ENCODE measurements at places on chromosomes 16 and 17.

DNA sequence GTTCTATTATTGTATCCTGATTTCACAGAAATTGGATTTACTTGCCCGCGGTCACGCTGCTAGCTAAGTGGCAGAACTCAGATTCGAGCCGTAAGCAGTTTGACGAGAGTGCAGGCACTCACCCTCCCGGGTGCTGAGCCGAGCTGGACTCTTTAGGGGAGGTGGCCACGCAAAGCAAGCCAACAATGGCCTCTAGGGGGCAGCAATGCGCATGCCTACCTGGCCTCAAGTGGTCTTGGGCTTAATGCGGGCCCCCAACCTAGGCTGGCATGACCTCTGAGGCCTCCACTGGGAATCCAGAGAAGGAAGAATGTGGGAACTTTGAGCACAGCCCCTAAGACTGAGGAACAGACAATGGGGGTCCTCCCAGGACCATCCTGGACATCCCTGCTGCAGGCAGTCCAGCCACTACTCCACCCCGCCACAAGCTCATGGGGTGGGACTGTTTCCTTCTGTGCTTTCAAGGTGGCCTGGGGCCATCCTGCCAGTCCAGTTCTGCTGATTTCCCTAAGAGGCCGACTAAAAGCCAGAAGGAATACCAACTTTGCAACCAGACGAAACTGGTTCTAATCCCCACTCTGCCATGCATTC is 276.5 kb downstream of the XYLT1 start:
- DNase-seq, result peak; percentile 59

GRCh38 chr17:37051833-37052232 is 103.1 kb downstream of the AATF start:
- no peak for DNase-seq

DNA sequence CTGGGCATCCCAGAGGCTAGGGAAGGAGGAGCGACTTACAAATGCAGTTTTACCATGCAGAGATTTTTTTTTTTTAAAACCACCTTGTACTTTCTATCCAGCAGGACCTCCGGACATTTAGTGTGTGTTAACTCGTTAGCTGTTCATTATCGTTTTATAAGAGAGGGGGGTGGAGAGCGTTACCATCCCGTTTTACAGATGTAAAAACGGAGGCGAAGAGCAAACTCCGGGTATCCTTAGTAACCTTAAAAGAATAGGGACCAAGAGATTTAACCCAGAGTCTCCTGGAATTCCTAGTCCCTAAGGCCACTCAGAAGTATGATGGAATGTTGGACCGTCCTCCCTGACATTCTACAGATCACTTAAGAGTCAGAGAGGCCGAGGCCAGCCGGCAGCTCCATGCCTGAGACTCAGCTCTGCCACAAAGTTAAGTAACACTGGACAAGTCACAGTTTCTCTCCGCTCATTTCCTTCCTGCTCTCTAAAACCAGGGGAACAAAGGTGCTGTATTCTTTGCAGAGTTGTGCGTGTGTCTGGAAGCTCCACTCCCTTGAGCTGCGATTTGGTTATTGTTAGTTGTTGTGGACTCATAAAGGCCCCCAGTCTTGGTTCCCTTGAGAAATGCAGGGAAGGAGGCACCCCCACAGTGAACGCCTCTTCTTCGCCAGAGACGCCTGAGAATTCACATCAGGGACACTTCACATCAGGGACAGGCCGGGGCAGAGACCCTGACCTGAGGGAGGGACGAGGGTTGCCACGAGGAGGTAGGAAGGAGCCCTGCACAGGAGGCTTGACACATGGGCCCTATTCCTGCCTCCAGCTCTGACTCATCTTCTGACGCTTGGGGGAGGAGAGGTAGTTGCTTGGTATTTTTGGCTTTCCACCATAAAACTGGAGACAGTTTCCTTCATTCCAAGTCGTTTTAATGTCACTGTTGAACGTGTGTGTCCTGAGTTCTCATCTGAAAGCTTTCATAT is 1.2 kb downstream of the DUSP14 start:
- DNase-seq, result peak; percentile 20

DNA sequence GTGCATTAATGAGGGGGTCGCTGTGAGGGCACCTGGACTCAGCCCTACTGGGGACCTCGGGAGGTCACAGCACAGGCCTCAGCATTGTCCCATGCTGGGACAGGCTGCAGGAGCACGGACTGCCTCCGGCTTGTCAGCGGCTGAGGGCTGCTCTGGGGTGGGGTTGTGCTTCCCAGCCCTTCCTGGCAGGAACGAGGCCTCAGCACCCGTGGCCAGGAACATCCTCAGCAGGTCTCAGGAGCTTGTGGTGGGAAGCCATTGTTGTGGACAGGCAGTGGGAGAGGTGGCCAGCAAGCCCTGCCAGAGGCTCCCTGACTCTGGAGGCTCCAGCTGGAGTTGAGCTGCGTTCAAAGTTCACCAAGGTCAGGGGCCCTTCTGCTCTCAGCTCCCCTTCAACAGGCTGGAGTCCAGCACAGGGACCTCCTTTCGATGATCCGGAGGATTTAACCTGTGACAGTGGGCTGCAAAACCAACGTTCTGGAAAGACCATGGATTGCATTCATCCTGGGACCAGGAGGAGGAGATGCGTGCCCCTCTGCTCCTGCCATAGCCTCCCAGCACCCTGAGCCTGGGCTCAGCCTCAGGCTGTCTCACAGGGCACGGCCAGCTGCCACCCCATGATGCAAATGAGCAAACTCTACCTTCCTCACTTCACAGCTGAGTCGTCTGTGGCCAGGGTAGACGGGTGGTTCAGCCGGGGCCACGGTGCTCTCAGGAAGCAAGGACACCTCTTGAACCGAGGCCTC is 32.6 kb downstream of the FOXL1 start:
- DNase-seq, result no peak

GRCh38 chr17:81556863-81557262 is 4.7 kb upstream of the FAAP100 start:
- DNase-seq, result no peak

DNA sequence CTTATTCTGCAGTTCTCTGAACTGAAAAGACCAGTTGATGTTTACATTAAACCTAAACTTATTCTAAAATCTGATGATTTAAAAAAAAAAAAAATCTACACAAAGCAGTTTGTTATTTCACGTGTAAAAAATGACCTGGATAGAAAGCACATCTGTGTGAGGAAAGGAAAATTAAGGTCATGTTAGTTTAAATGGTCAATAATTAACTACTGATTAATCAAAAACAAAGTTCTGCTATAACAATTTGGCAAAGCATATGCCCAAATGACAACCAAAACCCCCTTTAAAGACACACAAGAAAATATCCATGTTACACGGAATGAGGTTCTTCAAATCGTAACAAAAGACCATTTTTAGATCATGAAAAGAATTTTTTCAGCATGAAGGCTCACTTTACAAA is 30.4 kb downstream of the CACNG1 start:
- DNase-seq, result no peak

DNA sequence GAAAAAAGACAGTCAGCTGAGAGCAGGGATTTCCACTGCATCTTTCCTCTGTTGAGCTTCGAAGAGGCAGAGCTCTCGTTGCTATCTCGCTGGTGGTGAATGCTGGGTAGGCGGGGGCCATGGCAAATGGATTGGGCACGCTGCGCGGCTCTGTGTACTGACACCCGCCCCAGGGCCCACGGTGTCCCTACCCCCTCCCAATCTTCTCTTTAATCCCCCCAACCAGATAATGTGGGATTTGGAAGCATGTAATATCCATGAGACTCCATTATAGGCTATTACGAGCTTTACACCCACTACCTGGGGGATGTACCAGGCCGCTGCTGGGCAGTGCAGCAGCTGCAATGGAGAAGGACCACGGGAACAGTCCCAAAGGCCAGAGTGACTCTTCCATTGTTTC is 8.3 kb downstream of the PIPOX start:
- DNase-seq, result no peak

GRCh38 chr16:20214401-20214800 is 112.9 kb downstream of the GP2 start:
- DNase-seq, result no peak

DNA sequence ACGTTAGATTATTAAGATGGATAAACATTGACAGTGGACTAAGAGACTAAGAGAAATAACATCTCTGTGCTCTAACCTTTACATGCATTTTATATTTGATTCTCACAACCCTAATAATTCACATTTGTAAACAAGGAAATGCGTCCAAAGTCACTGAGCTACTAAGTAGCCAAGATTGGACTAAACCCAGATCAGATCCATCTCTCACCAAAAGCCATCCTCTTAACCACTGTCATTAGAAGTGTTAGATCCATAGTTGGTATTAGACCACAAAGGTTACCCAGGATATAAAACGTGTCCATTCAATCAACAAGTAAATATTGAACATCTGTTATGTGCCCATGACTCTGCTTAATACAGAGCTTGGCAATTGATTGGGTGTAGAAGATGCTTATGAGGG is 5.2 kb downstream of the HSD17B2 start:
- no peak for DNase-seq

DNA sequence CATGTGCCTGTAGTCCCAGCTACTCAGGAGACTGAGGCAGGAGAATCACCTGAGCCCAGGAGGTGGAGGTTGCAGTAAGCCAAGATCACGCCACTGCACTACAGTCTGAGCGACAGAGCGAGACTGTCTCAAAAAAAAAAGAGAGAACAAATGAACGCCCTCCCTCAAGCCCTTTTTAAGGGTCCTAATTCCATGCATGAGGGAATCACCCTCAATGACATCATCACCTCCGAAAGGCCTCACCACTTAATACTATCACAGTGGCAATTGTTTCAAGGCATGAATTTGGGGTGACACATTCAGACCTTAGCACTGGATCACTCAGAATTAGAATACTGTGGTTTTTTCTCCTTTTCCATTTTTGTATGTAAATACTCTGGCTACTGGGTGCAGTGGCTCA is 57.8 kb downstream of the CHD9NB start:
- no peak for DNase-seq

- peak; percentile 92 for DNase-seq
Observed at GRCh38 chr16:81076566-81077075, 417 bp downstream of the C16orf46 start.

DNA sequence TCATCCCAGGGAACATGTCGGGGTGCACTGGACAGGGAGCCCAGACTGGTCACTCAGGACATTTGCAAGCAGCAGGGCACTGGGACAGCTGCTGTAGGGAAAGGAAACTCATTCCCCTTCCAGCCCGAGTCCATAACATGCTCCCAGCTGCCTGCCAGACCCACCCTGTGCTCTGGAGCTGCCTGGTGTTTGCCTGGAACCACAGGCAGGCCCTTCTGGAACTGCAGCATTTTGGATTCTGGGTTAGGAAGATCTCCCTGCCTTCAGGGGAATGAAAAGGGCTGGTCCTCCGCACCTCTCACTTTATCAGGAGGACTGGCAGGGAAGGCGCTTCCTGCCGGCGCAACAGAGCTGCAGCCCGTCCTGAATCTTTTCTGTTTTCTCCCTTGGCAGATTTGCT is 41.2 kb downstream of the MEAK7 start:
- no peak for DNase-seq

GRCh38 chr16:73735018-73735417 is 561.6 kb upstream of the PSMD7 start:
- DNase-seq, result no peak

- no peak for DNase-seq
Observed at GRCh38 chr17:57152967-57153528, 68.0 kb downstream of the AKAP1 start.

DNA sequence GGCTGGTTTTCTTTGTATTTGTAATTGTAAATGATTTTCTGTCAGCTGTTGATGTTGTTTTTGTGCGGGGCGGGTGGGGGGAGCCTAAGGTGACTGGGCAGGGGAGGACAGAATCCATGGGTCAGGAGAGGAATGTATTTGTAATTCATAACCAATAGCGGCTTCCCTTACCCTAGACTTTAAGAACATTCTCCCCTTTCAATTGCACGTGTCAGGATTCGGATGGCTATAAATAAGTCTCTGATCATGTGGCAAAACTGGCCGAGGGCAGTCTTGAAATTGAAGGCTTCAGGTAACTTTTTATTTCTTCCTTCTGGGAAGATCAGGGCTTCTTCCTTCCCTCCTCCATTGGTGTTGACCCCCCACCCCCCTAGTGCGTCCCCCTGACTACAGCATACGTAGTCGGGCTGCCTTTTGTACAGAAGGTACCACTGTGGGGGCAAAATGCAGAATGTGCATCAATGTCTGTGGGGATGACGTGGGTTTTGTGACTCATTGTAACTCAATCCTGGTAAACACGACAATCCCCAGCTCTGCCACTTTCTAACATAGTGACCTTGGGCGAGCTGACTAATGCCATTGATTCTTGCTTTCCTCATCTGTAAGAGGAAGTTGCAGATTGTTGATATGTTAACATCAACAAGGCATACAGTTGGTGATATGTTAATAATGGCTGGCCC is 16.2 kb downstream of the MARCHF10 start:
- DNase-seq, result no peak

DNA sequence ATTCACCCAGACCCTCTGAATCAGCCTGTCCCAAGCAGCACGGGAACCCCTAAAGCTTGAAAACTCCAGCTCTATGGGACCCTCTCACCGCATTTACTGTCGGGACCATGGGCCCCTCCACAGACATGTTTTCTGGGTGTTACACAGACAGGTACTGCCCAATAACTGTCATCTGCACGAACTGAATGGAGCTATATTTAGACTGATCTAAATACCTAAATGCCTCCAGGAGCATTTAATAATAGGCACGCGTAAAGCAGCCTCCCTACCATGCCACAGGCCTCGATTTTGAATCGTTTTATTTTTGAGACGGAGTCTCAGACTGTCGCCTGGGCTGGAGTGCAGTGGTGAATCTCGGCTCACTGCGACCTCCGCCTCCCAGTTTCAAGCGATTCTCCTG is 49.7 kb downstream of the EMP2 start:
- no peak for DNase-seq

DNA sequence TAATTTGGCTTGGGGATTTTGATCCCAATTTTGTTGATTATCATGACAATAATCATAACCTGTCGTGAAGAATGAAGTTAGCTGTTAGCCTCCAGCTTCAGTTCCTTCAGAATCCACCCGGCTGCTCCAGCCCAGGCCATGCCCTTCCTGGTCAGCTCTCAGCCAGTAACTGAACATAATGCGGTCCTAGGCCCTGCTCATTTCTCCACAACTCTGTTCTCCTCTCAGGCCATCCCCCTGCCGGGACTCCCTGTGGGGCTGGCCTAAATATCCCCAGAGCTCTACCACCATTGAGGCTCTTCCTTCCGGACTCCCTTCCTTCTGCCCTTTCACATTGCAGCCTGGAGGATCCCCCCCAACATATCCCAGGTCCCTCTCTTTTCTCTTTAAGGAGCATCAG is 833.4 kb upstream of the GOT2 start:
- no peak for DNase-seq

- no peak for DNase-seq
Observed at GRCh38 chr17:79341816-79342215, 267.2 kb downstream of the ENGASE start.

GRCh38 chr16:85869785-85870558 is 29.0 kb upstream of the IRF8 start:
- no peak for DNase-seq

- no peak for DNase-seq
Observed at GRCh38 chr16:77592021-77592420, 130.3 kb upstream of the NUDT7 start.

- no peak for DNase-seq
Observed at GRCh38 chr17:33517746-33518145, 224.7 kb upstream of the ASIC2 start.

Measured in activated CD4-positive, alpha-beta memory T cell treated with anti-CD3 and anti-CD28 coated beads, Interleukin-2, amount 10 ng/mL, durations not matched to agents 7 days and 5 days (primary cell).